Right lobe of liver (tissue), 6 donors: ENCODE measurements at places on chromosomes 6 and 20. TPM values are rescaled to one million over a fixed set of nuclear protein-coding genes. Genes with fewer than 3 reads are reported as not detected.

The NMBR gene
- total RNA-seq: not detected

The RAB44 gene
- not detected for total RNA-seq

The BPIFB2 gene
- not detected for total RNA-seq

The C20orf144 gene
- not detected for total RNA-seq

The PRRT1 gene
- total RNA-seq: 0.23 TPM

The ADAM33 gene
- total RNA-seq: 0.31 TPM

The FAM209B gene
- total RNA-seq: not detected

The TFEB gene
- 9.2 TPM for total RNA-seq

The PCK1 gene
- total RNA-seq: 986 TPM

The EYA2 gene
- total RNA-seq: 0.13 TPM

The MEP1A gene
- not detected for total RNA-seq

The LAMP5 gene
- total RNA-seq: not detected

The GHRH gene
- total RNA-seq: not detected

The ECT2L gene
- not detected for total RNA-seq

The FAM209A gene
- not detected for total RNA-seq

The MLIP gene
- total RNA-seq: 20.2 TPM

The ATP9A gene
- 14.2 TPM for total RNA-seq

The CEP162 gene
- total RNA-seq: 2.4 TPM

The BPIFB4 gene
- not detected for total RNA-seq

The ERVFRD-1 gene
- total RNA-seq: not detected

The RPN2 gene
- 130 TPM for total RNA-seq

The UBD gene
- 47.8 TPM for total RNA-seq

The MUCL3 gene
- not detected for total RNA-seq

The NRSN1 gene
- total RNA-seq: not detected

The FNDC1 gene
- 2.7 TPM for total RNA-seq

The RAD21L1 gene
- not detected for total RNA-seq

The C6orf58 gene
- total RNA-seq: not detected

The TP53TG5 gene
- total RNA-seq: not detected

The C2 gene
- 309 TPM for total RNA-seq

The SLC22A3 gene
- 16.3 TPM for total RNA-seq

The PI3 gene
- total RNA-seq: not detected

The PPP1R18 gene
- total RNA-seq: 14.0 TPM

The GMEB2 gene
- 7.0 TPM for total RNA-seq

The AKAP7 gene
- total RNA-seq: 9.4 TPM

The DSP gene
- total RNA-seq: 73.2 TPM
